ENCODE measurements at places on chromosomes 13 and 19.

DNA sequence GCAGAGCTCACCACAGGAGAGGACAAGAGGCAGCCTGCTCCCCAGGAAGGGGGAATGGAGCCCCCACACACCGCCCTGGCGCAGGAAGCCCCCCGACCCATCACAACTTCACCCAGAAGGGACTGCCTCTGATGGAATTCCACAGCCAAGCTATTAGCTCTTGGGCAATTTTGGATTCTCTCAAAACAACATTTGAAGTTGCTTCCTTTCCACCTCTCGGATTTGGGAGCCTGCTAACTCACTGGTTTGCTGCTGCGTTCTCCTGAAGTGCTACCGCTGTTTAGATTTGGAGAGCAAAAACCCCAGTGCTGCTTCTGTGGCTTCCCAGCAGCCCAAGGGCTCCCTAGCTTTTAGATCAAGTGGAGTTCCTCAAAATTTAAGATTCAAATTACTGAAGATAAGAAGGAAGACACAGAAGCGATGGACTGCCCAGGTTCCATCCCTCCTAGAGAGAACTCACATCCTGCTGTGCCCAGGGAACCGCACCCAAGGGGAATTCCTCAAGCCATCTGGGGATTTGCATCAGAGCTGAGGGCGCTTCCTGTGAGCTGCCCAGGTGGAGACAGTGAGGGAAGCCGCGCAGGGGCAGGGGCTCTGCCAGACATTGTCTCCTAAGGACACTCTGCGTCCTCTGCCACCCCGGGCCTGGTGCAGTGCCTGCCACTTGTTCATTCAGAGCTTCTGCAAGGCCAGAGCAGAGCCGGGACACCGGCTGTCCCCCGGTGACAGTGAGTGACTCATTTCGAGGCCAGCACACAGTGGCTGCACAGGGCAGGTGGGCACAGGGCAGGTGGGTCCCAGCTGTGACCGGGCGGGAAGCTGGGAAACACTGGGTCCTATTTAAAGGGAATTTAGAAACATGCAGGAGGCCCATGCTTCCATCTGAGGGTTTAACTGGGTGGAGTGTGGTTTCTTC lies 45.5 kb downstream of the COL4A1 start:
- no peak for DNase-seq

DNA sequence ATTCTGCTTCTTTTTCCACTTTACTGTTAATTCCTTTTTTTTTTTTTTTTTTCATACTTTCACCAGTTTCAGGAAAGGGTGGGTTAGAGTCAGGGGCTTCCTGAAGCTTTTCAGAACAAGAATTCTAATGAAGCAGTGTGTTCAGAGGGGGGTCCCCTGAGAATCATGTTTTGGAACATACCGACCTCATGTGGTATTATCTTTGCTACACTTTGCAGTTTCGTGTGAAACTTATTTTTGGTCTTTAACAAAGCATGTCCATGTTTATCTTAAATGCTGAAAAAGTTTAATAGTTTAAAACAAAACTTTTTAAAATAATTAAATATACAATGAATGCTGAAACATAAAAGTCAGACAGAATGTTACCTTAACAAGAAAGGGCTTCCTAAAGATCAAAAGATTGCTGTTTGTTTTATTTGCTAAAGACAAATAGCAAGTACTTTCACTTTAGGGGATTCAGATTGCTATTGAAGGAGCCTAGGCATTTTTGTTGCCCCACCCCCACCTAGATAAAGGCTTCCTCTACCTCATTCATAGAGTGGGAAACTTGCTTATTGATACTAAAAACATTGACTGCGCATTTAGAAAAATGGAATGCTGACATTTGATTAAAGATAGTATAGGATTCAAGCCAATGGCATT lies 21.1 kb upstream of the POMP start:
- DNase-seq: no peak

DNA sequence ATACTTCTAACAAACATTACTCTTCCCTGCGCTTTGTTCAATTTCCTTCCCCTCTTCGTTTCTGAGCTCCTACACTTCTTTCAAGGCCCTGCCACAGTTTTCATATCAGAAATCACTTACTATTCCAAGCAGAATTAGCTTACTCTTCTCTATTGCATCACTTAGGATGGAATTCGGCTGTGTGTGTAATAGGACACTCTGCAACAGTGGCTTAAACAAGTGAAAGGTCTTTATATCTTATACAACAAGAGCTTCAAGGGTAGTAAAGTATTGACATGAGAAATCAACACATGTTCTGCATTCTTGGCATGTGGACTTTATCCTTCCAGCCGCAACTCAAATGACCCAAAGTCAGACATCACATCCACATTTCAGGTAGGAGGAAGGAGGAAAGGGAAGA lies 279.6 kb downstream of the PCDH20 start:
- DNase-seq: no peak

GRCh38 chr13:73000027-73000674 lies 58.7 kb upstream of the KLF5 start:
- no peak for DNase-seq

DNA sequence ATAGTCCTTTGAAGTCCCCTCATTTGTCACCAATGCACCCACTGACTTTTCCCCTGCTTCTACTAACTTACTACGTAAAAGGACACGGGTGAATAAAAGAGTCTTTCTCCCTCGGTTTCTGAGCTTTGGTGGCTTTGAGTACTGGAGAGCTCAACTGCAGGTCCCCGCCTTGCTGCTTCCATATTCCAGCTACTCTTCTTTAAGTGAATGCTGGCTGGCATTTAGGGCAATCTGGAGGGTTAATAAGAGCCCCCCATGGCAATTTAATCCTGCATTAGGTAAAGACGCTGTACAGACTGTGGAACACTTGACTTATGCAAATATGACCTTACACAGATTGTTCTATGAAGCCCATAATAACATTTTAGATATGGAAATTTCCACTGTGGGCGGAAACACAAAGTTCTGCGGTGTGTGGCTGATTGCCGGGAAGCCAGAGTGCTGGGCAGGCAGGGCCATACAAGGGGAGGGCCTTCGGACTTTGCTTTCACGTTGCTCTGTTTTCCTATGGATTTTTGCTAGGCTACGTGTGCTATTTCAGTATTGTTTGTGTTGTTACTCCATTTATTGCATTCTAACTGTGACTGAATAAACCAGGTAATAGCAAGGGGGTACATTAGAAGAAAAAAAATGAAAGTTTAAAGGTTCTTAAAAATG lies 97.5 kb downstream of the SLC10A2 start:
- DNase-seq: no peak

DNA sequence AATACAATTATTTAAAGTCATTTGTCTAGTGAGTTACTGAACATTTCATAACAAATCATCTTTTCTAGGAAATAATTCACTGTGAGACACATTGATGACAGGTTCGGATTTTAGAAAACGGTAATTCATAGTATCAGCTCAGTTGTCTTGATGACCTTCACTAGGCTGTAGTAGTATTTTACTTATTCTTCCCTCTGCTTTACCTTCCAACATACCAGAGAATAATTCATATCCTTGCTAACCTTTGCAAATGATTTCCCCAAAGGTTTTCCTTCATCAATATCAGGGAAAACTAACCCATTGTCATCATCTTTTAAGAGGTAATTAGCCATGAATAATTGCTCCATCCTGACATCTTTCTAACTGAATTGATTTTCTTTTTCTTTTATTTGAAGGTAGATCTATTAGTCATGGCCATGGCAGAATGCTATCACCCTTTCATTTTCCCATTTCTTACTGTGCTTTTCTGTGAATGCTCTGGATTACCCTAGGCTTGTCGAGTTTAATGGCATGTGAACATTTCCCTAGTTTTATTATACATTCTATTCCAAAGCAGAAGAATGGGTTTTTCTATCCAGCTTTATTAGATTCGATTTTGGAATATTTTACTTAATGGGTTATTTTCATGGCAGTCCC lies 299.2 kb downstream of the OLFM4 start:
- no peak for DNase-seq

DNA sequence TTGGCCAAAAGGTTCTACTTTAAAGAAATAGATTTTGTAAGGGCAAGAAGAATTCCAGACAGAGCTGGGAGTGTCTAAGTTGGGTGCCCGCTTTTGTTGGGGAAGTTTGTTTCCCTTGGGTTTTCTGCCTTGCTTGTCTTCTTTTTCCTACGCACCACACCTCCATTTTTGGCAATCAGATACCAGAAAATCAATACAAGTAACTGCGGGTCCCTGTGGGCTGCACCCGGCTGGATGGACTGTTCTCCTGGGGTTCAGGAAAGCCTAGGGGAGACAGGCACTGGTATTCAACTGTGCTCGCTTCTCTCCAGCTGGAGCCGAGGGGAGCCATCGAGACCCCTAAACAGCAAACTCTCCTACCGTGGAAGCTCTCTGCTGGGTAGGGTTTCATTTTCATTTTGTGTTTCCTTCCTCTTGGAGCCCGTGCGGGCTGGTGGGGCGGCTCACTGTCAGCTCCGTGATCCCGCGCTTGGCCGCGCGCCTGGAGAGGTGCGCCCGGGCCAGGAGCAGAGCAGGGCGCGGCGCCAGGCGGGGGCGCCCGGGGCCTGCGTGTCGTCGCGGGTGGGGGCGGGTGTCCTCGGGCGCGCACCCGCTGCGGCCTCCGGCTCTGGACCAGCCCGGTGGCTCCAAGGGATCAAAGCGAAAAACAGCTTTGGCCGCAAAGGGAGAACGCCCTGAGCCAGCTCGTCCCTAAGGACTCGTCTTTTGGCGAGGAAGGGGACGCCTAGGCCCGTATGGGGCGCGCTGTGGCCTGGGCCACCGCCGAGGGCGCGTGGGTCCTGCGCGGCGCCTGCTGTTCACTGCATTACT lies 347.2 kb downstream of the ZNF536 start:
- peak; percentile 4 for DNase-seq

- no peak for DNase-seq
Measured at GRCh38 chr19:4061178-4061682, 5.5 kb downstream of the ZBTB7A start.

DNA sequence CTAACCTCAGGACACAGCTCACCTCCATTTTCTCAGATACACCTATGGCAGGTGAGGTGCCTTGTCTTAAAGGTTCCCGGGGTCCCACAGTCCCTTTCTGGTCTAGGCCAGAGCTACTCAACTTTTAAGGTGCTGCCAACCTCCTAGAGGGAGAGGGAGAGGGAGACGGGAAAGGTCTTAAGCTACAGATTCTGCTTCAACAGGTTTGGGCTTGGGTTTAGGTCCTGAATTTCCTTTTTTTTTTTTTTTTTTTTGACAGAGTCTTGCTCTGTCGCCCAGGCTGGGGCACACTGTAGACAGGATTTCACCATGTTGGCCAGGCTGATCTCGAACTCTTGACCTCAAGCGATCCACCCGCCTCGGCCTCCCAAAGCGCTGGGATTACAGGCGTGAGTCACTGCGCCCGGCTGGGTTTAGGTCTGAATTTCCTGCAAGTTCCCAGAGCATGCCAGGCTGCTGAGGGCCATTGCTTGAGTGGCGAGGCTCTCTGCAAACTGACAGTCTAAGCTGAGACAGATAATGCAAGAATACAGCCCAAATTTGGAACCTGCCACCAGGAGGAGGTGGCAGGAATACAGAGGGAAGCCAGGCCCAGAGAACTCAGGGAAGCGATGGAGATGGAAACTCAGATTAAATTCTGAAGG lies 7.8 kb upstream of the SYCN start:
- DNase-seq: no peak

DNA sequence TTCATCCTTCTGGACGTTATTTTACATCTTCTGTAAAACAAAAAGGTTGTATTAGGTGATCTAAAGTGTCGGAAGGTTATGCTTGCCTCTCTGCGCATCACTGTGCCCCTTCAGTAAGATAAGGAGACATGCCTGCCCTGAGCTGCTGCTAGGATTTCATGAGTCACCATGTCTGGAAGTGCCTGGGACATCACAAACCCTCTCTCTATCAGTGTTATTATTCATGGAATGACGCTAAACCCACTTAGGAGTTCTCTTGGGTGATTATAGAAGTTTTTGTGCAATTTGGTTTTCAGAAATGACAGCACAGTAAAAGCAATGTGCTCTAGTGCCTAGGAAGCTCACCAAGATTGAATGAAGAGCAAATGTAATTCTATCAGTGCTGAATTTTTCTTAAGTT lies 617.7 kb downstream of the DCT start:
- no peak for DNase-seq

- DNase-seq: no peak
Measured at GRCh38 chr13:41460074-41460465, 2.7 kb downstream of the RGCC start.

DNA sequence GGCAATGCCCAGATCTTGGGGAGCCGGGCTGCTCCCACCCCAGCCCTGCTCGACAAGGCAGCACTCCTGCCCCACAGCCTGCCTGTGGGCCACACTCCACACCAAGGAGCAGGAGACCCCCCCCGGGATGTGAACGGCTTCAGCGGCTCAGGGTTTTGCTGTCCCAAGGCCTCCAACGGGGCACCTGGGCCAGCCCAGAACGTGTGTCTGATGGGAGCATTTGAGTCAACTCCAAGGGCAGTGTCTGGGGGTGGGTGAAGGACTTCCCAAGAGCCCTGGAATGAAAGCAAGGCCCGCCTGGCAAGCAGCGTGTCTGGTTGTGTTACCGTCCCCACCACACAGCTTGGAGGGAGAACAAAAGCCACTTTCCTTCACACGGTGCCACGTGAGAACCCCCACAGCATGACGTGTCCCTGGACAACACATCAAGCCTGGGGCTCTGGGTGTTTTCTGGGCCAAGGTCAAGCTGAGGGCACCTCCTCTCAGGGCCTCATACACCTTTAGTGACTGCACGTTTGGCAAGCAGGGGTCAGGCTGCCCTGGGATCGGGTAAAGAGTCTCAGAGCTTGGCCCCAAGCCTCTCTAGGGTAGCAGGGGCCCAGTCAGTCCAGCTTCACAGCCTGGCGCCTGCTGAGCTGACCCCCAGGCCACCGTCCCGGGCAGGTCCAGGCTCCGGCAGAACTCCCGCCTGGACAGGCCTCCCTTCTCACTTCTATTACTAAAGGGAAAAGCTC lies 6.0 kb downstream of the C13orf46 start:
- no peak for DNase-seq

GRCh38 chr19:39941615-39942365 lies 7.4 kb upstream of the FCGBP start:
- no peak for DNase-seq

GRCh38 chr13:102903659-102904407 lies 58.0 kb downstream of the ERCC5 start:
- DNase-seq: no peak

DNA sequence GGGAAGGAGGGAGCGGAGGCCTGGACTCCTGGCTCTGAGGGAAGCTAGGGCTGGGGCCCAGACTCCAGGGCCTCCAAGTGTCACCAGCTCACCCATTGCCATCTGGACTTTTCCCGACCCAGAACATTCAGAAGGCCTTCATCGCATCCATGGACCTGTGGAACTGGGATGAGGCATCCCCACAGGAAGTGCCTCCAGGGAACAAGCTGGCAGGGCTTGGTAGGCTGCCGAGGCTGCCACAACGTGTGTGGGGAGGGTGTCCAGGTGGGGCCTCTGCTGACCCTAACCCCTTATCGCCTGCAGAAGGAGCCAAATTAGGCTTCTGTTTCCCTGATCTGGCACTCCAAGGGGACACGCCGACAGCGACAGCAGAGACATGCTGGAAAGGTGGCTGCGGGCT lies 767 bp downstream of the ETV2 start:
- DNase-seq: no peak

- DNase-seq: no peak
Measured at GRCh38 chr19:51520728-51521127, 10.7 kb downstream of the SIGLEC6 start.

GRCh38 chr13:28268800-28269223 lies 130.5 kb downstream of the PAN3 start:
- DNase-seq: no peak

Data from activated T-cell treated with anti-CD3 and anti-CD28 coated beads for 48 hours (primary cell).